ENCODE measurements at places on chromosomes 1 and 21.

GRCh38 chr1:161261261-161262235 is 3.0 kb downstream of the PCP4L1 start:
- DNase-seq = no peak

GRCh38 chr1:118143831-118144230 is 41.2 kb downstream of the SPAG17 start:
- DNase-seq = no peak

DNA sequence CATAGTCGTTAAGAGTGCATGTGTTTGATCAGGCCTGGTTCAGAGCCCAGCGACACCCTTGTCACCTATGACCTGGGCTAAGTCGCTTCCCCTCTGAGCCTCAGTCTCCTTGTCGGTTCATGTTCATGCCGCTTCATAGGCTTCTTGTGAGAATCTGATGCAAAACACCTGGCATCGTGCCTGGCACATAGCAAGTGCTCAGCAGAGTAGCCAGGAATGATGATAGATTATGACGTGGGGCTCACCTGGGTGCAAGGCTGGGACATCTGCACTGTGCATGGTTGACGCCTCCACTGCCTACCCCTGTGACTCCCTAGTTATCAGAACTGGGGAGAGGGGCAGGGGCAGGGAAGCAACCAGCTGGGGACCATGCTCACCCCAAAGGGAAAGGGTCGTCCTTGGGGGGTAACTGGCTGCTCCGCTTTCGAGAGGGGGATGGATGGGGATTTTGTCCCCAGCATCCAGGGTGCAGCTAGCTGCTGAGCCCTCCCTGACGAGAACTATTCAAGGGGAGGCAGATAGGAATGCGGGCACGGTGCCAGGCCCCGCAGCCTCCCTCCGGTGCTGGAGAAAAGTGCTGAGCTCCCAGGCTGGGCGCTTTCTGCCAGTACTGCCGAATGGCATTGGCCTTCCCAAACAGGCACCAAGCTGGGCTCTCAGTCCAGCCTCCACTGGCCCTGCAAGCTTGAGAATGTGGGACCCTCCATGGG is 9.3 kb downstream of the EFHD2 start:
- DNase-seq = no peak

GRCh38 chr21:30629200-30629599 is 5.8 kb upstream of the KRTAP20-2 start:
- DNase-seq = no peak

- no peak for DNase-seq
Measured at GRCh38 chr21:44596068-44596725, 3.9 kb upstream of the KRTAP10-6 start.

DNA sequence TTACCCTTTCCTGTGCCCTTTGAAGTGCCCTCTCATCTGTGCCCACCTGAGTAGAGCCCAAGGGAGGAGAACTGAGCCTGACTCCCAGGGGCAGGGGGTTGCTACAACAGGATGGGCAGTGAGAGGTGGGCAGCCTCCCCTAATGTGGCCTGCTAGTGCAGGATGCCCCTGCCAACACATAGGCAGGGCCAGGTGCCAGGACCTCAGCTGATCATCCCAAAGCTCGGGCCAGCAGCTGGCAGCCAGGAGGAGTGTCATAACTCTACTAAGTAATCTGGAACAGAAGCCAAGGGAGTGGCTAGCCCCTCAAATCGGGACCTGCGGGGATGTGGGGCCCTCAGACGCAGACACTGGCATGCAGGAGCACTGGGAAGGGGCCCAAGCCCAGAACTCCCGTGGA is 208.8 kb upstream of the RAB4A start:
- DNase-seq = no peak

GRCh38 chr21:27026501-27026900 is 59.6 kb upstream of the ADAMTS5 start:
- DNase-seq = no peak

DNA sequence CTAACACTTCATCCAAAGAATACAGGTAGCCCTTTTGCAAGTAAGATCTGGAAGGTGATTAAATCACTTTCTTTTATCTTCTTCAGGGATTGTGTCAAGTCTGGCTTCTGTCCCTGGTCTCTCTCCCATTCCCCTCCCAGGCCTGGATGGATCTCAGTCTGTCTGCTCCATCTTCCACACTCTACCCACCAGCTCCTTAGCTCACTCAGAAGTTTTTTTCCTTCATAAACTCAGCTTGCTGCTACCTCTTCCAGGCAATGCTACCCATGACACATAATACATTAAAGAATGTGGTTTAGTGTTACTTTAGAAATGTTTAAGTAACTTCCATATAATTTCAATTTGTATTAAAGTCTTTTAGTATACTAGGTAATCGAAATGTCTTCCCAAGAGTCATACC is 133.1 kb downstream of the AKT3 start:
- no peak for DNase-seq

- DNase-seq = no peak
Measured at GRCh38 chr1:240492832-240493440, 119.0 kb downstream of the GREM2 start.

DNA sequence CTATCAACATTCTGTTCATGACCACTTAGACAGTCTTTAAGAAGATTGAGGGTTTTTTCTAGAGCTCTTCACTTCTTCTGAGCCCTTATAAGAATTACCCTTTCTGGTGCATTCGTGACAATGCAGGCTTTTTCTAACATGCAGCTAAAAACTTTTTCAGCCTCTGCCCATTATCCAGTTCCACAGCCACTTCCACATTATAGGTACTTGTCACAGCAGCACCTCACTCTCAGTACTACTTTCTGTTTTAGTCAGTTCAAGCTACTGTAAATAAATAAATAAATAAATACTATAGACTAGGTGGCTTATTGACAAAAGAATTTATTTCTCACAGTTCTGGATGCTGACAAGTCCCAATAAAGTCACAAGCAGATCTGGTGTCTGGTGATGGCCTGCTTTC is 284.4 kb upstream of the PKN2 start:
- DNase-seq = no peak

GRCh38 chr1:89179343-89179742 is 3.5 kb upstream of the GBP7 start:
- DNase-seq = no peak

DNA sequence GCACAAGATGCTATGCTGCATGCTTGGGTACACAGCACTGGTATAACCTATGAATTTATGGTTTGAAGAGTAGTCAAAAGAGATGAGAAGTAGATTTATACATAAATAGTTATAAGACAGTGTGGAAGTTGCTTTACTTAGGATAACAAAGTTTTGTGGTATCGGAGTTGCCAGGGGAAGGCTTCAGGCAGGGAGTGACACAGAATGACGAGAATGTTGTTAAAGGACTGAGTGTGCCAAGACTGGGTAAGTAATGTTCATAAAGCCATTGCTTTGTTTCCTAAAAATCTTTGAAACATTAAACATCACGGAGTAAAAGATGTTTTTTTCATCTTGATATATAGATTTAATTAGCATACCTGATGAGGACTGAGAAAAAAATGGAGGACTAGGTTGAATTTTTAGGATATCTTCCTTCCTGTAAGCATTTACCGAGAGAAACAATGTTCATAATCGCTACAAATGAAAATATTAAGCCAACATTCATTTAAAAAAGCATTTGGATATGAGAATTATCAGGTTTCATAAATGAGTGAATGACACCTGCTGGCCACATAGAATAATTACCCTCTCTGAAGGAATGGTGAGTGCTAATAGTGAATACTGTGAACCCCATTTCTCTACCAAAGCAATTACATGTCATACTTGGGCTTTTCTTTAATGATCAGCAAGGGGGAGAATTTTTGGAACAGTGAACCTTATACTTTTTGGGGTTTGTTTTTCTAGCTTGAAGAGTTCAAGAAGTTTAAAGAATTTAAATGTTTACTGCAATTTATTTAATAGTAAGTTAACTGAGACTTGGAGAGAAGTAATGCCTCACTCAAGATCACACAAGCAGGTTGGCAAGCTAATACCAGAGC is 28.4 kb downstream of the EXTL2 start:
- DNase-seq = no peak

- no peak for DNase-seq
Measured at GRCh38 chr1:58358346-58358745, 188.2 kb downstream of the OMA1 start.

GRCh38 chr1:60425528-60425927 is 352.0 kb upstream of the C1orf87 start:
- DNase-seq = no peak

DNA sequence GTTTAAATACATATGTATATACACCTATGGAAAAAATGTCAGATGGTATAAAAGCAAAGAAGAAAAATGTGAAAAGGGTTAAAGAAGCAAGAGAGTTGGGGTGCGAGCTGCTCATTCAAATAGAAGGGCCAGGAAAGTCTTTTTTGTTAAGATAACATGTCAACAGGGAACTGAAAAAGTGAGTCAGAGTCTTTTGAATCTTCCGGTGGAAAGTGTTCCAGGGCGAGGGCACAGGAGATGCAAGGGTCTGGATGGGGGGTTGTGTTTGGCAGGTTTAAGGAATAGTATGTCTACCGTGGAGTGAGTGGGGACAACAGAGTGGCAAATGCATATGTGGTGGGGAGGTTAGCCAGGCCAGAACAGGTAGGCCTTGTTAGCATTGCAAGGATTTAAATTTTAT is 22.2 kb upstream of the GNG12 start:
- DNase-seq = no peak

- peak; percentile 81 for DNase-seq
Measured at GRCh38 chr1:27026621-27027574, 14.2 kb upstream of the TENT5B start.

DNA sequence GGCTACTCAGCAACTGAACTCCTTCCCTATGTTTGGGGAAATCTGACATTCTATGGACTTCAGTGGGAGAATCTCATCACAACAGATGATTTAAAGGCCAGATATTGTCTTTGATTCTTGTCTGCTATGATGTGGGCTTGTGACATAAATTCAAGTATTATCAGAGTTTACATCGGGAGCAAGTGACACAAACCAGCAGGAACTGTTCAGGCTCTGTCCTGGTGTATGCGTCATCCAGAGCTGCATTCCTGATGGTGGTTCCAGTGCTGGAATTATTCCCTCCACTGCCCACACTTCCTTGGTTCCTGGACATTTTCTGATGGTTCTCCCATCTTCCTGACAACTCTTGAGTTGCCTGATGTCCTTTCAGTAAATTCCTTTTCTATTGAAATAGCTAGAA is 10.8 kb upstream of the LSM10 start:
- no peak for DNase-seq

DNA sequence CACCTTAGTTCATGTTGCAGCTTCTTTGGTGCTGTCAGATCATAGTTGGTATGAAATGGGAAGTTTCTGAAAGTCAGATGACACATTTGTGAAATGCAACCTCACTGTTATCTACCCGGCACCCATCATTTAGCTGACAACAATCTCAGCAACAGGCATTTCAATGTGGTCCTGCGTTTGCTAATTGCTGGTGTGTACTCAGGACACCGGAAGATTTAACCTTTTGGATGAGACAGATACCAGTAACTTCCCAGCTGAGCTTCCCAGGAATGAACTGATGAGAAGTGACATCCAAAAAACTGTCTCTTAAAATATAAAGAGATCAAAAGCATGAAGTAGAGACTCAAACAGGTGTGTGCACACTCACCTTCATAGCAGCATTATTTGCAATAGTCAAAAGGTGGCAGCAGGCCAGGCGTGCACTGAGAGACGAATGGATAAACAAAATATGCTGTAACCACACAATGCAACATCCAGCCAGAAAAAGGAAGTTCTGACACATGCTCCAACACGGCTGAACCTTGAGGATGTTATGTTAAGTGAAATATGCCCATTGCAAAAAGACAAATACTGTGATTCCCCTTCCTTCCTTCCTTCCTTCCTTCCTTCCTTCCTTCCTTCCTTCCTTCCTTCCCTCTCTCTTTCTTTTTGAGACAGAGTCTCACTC is 7.9 kb upstream of the CLDN14 start:
- DNase-seq = no peak

- DNase-seq = no peak
Measured at GRCh38 chr1:204846546-204846945, 24.1 kb upstream of the NFASC start.

GRCh38 chr1:191993549-191993948 is 164.7 kb upstream of the RGS18 start:
- DNase-seq = no peak

DNA sequence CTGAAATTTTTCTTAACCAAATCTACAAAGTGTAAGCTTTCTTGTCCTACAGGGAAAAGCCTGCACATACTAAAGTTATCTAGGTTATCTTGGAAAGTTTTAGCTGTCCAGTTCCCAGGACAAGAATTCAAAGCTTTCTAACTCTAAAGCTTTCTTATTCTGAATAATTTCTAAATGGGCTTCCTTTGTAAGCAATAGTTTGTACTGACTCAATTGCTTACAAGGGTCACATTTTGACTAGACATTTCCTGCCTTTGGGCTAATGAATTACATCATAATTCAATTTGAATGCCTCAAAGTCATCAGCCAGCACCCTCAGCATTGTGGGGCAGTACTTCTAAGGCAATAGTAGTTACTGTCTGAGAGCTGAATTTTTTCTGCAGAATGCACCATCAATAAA is 223.0 kb downstream of the LTN1 start:
- DNase-seq = no peak
